Stimulated activated CD4-positive, alpha-beta T cell treated with anti-CD3 and anti-CD28 coated beads, TNF-alpha, amount 100 ng/mL, for 1 hour (primary cell): ENCODE measurements at places on chromosomes 3 and 15.

DNA sequence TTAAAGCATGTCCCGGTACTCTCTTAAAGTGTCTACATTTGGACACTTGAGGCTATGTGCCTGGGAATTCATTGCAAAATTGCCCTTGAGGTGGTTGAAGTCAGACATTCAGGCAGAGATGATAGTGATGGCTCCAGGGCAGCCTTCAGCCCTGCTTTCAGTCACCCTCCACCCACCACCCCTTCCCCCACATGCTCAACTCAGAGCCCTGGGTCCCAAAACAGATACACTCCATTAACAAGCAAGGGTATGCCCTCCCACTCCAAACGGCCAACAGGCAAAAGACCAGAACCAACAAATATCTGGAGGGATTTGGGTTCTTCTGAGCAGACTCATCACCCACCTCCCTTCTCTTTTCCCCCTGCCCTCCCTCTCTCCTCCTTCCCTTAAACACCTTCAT lies 29.9 kb upstream of the VIPR1 start:
- no peak for DNase-seq

GRCh38 chr15:49831206-49831965 lies 210.5 kb downstream of the DTWD1 start:
- DNase-seq: no peak

DNA sequence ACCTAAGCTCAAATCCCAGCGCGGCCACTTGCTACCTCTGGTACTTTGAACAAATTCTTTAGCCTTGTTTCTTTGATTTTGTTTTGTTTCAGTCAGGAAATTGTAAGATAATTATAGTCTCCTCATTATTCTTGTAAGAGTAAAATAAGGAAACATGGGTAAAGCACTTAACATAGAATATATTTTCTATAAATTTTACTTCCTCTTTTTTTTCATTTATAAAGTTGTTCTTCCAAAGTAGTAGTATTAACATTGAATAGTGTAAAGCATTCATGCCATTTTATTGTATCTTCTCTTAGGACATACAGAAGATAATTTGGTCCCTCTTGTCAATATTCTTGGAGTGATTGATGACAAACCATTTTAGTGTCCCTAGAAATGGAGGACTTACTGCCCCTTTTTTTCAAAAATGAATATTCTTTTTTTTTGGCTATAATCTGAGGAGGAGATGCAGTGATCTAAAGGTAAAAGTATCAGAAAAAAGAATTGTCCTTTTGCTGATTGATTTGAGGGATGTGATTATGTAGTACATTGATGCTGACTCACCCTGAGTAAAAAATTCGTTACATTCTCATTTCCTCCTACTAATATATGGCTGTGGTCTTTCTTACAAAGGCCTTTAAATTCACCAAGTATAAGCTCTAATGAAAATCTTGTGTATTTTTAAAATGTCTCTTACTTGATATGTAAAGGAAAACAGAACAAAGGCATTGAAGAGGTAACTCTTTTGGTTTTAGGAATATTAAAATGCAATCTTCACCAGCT lies 51.0 kb downstream of the ALCAM start:
- DNase-seq: no peak

DNA sequence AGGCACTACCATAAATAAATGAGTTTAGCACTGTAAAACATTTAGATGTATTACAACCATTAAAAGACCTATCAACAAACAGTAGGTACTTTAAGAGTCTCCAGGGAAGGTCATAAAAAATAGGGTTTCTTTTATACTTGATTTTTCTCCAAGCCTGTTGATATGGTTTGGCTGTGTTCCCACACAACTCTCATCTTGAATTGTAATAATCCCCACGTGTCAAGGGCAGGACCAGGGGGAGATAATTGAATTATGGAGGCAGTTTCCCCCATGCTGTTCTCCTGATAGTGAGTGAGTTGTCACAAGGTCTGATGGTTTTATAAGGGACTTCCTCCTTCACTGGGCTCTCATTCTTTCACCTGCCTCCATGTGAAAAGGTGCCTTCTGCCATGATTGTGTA lies 468.9 kb upstream of the UBE2E2 start:
- no peak for DNase-seq

DNA sequence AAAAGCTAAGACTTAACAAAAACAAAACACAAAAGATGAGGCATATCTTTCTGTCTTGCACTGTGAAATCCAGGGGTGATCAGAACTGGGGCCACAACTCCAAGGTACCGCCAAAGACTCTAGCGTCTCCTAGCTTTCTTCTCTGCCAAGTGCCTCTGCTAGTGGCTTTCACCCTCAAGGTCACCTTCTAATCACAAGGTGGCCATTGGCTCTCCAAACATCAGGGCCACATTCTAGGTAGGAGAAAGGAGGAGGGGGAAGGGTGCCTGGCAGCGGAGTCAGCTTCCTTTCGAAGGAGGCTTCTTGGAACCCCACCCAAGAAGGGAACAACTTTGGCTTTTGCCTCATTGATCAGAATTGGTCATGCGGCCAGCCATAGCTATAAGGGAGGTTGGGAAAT lies 168.8 kb upstream of the SMAD3 start:
- DNase-seq: no peak

GRCh38 chr15:39369768-39370167 lies 211.1 kb upstream of the THBS1 start:
- no peak for DNase-seq

GRCh38 chr3:147391781-147392624 lies 14.3 kb downstream of the ZIC4 start:
- DNase-seq: no peak

DNA sequence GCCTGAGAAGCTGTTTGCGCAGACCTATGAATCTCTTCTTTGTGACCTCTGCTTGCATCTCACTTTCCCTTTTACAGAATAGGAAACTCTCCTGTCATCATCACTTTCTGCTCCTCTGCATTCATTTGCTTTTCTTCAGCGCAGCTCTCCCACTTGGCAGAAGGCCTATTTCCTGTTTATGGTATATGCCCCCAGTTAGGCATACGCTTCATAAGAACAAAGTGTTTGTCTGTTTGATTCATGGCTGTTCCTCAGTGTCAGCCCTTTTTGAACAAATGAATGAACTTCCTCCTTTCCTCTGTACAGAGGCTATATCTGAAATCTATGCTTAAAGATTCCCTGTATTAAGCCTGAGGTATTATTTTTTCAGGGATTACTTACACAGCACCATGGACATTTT lies 1216.9 kb upstream of the GBE1 start:
- no peak for DNase-seq
